Fibroblast of skin of right quadriceps (primary cell): ENCODE measurements at places on chromosomes 1 and 21.

DNA sequence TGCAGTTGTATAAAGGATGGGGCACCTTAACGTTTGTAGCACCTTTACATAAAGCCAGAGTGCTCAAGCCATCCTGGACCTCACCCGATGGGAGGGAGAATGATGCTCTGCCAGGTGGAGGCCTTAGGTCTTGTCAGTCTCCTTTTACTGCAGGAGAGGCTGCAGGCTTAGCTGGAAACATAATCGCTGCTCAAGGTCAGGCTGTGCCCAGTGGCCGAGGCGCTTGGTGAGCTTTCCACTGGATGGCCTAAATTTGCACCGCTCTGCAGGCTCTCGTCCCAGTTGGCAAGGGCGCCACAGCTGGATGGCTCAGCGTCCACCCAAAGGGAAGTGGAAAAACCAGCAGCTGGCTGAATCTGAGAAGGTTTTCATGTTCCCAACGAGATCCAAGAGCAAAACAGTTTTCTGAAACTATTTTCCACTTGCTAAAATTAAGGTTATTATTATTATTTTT is 438.9 kb downstream of the CAMTA1 start:
- no peak for DNase-seq

DNA sequence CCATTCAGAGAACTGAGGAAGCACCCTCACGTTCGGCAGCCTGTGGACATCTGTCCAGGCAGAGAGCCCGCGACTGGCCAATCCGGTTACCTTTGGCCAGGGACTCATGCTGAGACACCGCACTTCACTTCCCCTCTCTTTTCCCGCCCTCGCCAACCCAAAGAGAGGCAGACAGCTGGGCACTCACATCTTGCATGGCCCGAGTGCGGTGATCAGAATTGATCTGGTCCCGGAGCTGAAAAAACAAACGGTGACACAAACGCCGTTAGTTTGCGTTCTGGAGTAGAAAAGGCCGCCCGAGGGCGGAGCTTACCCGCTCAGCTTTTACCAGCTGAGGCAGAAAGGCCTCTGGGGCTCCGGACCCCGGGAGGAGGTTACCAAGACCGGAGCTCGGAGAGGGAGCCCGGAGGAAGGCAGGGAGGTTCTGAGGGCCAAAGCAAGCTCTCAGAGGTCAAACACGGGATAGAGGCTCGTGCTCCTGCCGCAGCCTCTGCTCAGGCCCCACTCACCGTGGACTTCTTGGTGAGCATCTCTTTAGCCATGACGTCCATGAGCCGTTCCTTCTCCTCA is 376 bp downstream of the SF3A3 start:
- no peak for DNase-seq

- no peak for DNase-seq
Measured at GRCh38 chr21:14541841-14542490, 4.1 kb downstream of the SAMSN1 start.

GRCh38 chr1:219582865-219583264 is 30.0 kb downstream of the ZC3H11B start:
- no peak for DNase-seq

GRCh38 chr1:52604063-52604770 is 2.0 kb downstream of the GPX7 start:
- peak; percentile 12 for DNase-seq

- no peak for DNase-seq
Measured at GRCh38 chr1:23692308-23692871, 784 bp downstream of the RPL11 start.

- no peak for DNase-seq
Measured at GRCh38 chr1:157177733-157178394, 39.7 kb upstream of the ETV3 start.

DNA sequence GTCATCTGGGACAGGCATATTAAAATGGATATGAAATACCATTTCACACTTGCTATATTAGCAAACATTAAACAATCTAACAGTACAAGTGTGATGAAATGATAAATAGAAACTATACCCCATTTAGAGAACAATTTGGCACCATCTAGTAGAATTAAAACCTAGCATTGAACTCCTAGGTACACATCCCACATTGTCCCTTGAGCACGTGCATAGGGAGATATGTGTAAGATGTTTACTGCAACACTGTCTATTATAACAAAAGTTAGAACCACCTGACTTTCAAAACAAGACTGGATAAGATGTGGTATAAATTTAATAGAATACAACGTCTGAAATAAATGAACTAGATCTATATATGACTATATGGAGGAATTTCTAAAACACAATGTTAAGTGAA is 3.8 kb downstream of the SLC22A15 start:
- no peak for DNase-seq

GRCh38 chr1:101250656-101251272 is 13.9 kb downstream of the S1PR1 start:
- no peak for DNase-seq

DNA sequence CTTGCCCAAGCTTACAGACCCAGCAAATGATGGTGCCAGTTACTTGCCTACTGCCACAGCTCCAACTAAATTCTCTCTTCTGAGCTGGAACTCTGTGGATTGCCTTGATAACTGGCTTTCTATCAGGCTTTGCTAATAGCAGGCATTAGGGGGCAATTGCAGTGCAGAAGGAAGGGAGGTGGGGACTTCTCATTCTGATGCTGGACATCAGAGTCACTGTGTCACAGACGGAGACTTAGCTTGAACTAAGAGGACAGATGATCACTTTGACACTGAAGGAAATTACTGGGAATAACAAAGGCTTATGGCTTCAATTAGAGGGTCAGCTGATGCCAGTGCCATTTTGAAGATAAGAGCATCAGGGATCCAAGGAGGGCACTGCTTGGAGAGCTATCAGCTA is 114.5 kb downstream of the DDX20 start:
- no peak for DNase-seq

GRCh38 chr1:27592232-27592930 is 11.6 kb downstream of the AHDC1 start:
- no peak for DNase-seq

DNA sequence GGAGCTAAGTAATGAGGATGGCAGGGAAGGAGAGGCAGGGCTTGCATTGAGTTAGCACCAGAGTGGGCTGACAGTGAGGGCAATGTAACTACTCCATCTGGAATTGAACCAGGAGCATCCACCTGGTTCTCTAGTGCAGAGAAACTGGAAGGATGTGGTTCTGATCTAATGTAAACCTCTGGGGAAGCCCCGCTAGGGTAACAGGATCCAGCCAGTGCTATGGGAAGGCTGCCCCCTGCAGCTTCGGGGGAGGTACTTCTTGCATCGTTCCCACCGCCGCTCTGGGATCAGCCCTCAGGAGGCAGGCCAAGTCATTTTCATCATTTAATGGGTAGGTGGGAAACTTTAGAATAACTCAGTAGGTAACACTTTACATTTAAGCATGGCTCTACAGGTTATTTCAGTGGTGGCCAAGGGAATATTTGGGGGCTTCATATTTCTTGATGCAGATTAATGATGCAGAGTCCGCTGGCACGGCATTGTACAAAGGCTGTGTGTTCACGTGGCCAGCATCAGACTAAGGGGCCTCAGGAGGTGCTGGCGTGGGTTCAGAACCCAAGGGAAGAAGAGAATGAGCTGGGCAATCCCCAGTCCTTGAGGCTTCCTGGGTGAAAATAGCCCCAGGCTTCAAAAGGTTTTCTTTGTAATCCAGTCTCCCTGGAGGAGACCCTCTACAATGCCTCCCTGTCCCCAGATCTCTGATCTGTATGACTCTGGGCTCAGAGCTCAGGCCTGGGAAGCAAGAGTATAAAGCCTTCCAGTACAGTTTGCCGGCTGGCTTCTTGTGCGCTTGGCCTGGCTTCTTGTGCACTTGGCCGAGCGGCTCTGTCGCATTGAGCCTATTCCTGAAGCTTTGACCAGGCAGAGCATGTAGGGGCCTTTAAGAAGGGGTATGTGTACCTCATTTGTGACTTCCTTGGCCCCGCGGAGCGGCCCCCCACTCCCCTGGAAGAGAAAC is 26.4 kb upstream of the KAZN start:
- no peak for DNase-seq

GRCh38 chr1:110133436-110133835 is 16.9 kb upstream of the SLC6A17 start:
- no peak for DNase-seq

DNA sequence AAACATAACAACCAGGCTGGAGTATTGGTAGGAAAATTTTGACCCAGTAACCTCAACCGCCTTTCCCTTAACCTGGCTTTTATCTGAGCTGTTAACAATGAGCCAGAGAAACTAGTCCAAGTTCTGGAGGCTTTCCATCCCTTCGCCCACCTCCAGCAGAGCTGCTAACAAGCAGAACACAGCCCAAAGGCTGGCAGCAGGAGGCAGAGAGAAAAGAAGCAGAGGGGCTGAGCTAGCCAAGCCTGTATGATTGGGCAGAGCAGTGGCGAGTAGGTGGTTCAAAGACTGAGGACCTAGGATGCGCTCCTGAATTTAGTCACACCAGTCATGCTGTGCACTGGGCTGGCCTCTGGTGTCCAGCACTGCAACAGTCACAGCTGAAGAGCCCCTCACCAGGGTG is 123.0 kb downstream of the TNR start:
- DNase-seq, result no peak

GRCh38 chr1:39940980-39941871 is 13.7 kb upstream of the MFSD2A start:
- DNase-seq, result no peak

GRCh38 chr1:103250441-103250861 is 142.1 kb upstream of the COL11A1 start:
- peak; percentile 72 for DNase-seq

- no peak for DNase-seq
Measured at GRCh38 chr1:198595765-198596164, 43.1 kb upstream of the PTPRC start.

GRCh38 chr1:86866665-86867064 is 47.3 kb downstream of the SELENOF start:
- DNase-seq, result peak; percentile 33

- DNase-seq, result no peak
Measured at GRCh38 chr21:46055863-46056281, 42.0 kb upstream of the COL6A2 start.

- DNase-seq, result no peak
Measured at GRCh38 chr1:2447276-2448097, 28.6 kb upstream of the PLCH2 start.

DNA sequence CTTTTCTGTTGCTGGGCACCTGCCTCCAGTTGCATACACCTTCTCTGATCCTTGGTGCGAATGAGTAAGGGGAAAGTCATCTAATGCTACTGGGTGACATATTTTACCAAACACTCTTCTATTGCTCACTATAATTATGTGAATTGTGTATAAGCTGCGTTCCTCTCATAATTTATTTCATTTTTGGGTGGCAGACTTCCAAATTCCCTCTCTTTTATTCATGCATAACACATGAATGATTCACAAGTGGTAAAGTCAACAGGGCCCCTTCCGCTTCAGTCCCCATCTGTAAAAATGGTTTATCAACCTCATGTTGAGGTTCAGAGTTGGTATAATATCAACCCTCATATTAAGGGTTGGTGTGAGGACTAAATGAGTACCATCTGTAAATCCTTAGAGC is 3.2 kb upstream of the QSOX1 start:
- peak; percentile 94 for DNase-seq

DNA sequence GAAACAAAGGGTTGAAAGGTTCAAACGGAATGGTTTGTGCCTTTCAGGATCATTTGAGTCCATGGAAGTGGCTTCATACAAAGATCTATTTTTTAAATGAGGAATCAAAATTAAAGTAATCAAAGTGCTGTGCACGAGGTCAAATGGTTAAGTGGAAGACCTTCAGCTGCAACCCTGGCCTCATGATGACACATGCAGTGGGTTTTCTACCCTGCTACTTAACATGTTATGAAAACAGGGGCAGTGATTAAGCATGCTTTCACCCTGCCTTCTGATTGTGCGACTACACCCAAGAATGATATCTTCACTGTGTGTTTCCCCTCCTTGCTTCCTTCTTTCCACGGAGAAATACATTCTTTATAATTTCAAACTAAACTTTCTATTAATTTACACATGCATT is 604.2 kb downstream of the LRRIQ3 start:
- DNase-seq, result peak; percentile 20

- DNase-seq, result no peak
Measured at GRCh38 chr21:17201741-17202260, 311.0 kb upstream of the CXADR start.

DNA sequence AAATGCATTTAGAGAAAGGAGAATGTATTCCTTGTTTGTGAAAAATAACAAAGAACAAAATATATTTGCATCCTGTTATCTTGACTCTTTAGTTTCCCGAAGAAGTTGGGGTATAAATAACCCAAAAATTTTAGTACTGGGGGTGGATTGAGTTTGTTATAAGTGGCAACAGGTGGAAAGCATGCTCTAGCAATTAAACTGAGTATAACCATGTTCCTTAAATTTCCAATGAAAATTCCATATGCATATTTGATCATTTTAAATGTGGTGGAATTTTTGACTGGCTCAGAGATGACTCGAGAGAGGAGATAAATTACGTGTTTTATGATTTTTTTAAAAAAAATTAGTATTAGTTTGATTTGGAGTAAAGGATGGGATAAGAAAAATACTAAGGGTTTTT is 348.9 kb downstream of the TGFB2 start:
- no peak for DNase-seq

GRCh38 chr1:110523011-110523410 is 4.0 kb upstream of the KCNA10 start:
- no peak for DNase-seq

GRCh38 chr21:37532868-37533780 is 166.6 kb downstream of the DYRK1A start:
- peak; percentile 25 for DNase-seq

DNA sequence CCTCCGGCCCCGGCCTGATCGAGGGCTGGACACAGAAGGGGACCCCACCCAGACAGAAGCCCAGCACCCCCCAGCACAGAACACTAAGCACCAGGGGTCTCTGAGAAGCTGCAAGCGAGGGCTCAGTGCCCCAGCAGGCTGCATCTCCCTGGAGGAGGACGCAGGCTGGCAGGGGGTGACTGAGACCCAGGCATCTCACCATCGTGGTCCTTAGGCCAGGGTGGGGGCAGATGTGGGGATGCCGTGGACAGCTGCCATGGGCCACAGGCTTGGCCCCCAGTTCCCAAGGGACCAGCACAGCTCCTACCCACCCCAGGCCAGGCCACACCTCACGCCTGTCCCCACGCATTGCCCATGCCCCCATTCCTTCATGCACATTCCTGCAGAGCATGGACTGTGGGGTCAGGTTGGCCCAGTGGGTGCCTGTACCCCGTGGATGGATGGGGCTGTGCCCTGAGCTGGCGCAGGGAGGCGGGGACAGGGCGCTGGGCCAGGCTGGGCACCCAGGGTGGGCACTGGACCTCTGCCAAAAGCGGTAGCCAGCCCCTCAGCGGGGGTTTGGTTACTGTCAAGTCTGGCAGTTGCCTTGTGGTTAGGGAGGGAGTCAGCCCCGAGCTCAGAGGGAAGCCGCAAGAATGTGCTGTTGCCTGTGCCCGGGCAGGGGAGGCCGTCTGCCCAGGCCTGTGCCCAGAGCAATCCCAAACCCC is 61.5 kb downstream of the ARHGEF16 start:
- DNase-seq, result peak; percentile 26

DNA sequence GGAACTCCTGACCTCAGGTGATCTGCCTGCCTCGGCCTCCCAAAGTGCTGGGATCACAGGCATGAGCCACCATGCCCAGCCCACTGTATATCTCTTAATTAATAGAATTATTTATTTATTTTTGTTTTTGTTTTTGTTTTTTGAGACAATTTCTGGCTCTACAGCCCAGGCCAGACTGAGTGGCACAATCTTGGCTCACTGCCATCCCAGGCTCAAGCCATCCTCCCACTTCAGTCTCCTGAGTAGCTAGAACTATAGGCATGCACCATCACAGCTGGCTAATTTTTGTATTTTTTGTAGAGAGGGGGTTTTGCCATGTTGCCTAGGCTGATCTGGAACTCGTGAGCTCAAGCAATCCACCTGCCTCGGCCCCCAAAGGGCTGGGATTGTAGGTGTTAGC is 15.7 kb upstream of the WDTC1 start:
- no peak for DNase-seq

- peak; percentile 7 for DNase-seq
Measured at GRCh38 chr1:90959352-90960206, 62.3 kb downstream of the ZNF644 start.
